Naive thymus-derived CD4-positive, alpha-beta T cell (primary cell): ENCODE measurements at places on chromosomes 12 and 14. TPM values are rescaled to one million over a fixed set of nuclear protein-coding genes. Genes with fewer than 3 reads are reported as not detected.

DNA sequence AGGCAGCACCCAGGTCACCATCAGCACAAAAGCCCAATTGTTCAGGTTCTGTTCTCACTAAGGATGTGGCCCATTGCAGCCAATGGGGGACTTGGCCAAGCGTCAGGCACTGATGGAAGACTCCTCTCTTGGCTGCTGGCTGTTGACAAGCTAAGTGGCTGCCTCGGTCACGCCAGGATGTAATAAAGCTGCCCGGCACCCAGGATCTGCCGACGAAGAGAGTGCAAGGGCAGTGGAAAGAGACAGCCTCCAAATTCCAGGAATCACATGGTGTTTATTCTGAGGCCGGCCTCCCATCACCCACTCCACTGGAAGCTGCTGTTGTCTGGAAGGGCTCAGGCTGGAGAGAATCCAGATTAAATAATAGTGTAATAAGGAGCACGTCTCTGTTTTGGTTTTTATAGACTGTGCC is 451.8 kb upstream of the TBX3 start:
- H3K36me3 ChIP-seq: no peaks in the 10 kb centered on the region
- no peak overlapping the region for H3K4me3 ChIP-seq
- no peak overlapping the region for H3K27ac ChIP-seq
- H3K4me1 ChIP-seq: no peaks in the 10 kb centered on the region
- H3K27me3 ChIP-seq: no peaks in the 10 kb centered on the region

- no peaks in the 10 kb centered on the region for H3K27me3 ChIP-seq
- no peak overlapping the region for H3K4me3 ChIP-seq
- no peaks in the 10 kb centered on the region for H3K4me1 ChIP-seq
- H3K36me3 ChIP-seq: no peaks in the 10 kb centered on the region
- H3K27ac ChIP-seq: no peak overlapping the region
These were observed 216.5 kb downstream of the PHLDA1 start for GRCh38 chr12:75814851-75815754.

DNA sequence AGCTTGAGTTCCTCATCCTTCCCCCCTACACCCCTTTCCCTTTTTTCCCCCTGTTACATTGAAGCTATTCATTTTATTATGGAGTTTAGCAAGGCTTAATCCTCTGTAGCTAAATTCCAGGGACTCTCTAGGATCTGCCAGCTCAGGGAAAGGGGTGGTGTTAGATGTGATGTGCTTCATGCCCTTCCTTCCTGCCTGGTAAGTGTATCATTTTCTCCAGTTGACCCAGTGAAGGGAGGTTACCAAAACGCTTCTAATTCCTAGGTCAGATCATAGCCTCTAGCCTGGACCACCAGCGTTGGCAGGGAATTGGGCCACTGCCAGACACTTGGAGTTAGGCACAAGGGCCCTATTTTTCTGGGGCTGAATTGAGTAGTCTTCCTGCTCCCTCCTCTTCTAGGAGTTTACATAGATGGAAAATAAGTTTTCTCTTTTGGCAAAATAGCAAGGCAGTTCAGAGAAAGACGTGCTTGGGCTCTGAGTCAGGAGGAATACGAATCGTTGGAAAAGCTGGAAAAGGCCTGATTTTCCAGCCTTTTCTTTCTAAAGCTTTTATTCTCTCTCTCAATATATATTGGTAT is 88.3 kb downstream of the NPAS3 start:
- no peak overlapping the region for H3K4me3 ChIP-seq
- no peaks in the 10 kb centered on the region for H3K4me1 ChIP-seq
- no peaks in the 10 kb centered on the region for H3K36me3 ChIP-seq
- DNase-seq: no peak
- no peaks in the 10 kb centered on the region for H3K27me3 ChIP-seq

GRCh38 chr12:130687796-130688778 is 28.0 kb downstream of the RIMBP2 start:
- H3K4me3 ChIP-seq: no peak overlapping the region
- H3K36me3 ChIP-seq: no peaks in the 10 kb centered on the region
- DNase-seq: no peak
- H3K27me3 ChIP-seq: no peaks in the 10 kb centered on the region

PITPNM2 gene
- total RNA-seq: 21.0 and 22.2 TPM in 2 replicates

GRCh38 chr12:57584050-57584449 is 6.9 kb upstream of the PIP4K2C start:
- no peaks in the 10 kb centered on the region for H3K36me3 ChIP-seq
- no peak for DNase-seq
- no peaks in the 10 kb centered on the region for H3K4me1 ChIP-seq
- no peak overlapping the region for H3K27ac ChIP-seq

DNA sequence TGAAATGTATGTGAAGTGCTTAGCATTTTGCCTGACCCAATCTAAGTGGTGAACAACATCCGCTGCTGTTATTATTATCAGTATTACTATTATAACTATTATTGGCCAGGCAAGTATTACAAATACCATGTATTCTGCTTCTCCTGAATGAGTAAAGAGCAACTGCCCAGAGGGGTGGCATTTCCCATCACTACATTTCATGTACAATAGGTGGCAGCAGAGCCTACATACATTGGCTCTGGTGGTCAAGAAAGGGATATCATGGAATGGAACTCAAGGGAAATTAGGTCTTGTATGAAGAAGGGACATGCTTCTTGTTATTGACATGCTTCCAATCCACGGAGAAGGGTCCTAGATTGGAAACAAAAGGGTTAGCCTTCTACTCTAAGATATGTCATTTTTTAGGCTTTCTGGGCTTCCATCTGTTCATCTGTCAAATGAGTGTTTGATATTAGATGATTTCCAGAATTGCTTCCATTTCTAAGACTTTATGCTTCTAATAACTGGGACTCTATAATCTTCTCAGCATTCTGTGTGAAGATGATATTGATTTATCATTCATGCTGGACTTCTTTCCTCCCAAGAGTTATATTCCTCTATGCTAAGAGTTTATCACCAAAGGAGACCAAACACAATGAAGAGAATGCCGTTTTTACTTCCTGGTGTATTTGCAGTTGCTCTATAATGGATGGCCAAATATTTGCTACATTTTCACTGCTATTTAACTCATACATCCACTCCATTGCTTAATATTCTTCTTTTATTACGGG is 239.1 kb downstream of the SSPN start:
- H3K4me1 ChIP-seq: no peaks in the 10 kb centered on the region
- no peak overlapping the region for H3K27ac ChIP-seq
- H3K36me3 ChIP-seq: no peaks in the 10 kb centered on the region
- no peak for DNase-seq
- no peaks in the 10 kb centered on the region for H3K27me3 ChIP-seq
- no peak overlapping the region for H3K4me3 ChIP-seq

DNA sequence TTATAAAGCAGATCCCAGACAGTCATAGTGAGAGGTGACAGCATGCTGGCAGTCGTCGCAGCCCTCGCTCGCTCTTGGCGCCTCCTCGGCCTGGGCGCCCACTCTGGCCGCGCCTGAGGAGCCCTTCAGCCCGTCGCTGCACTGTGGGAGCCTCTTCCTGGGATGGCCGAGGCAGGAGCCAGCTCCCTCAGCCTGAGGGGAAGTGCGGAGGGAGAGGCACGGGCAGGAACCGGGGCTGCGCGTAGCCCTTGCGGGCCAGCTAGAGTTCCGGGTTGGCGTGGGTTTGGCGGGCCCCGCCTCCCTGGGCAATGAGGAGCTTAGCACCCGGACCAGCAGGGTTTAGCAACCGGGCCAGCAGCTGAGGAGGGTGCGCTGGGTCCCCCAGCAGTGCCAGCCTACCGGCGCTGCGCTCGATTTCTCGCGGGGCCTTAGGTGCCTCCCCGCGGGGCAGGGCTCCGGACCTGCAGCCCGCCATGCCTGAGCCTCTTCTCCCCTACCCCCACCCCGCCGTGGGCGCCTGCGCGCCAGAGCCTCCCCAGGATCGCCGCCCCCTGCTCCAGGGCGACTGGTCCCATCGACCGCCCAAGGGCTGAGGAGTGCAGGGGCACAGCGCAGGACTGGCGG is 451.2 kb upstream of the DCN start:
- H3K4me3 ChIP-seq: no peak overlapping the region
- DNase-seq: no peak
- H3K27ac ChIP-seq: no peak overlapping the region
- no peaks in the 10 kb centered on the region for H3K4me1 ChIP-seq
- H3K36me3 ChIP-seq: no peaks in the 10 kb centered on the region

DNA sequence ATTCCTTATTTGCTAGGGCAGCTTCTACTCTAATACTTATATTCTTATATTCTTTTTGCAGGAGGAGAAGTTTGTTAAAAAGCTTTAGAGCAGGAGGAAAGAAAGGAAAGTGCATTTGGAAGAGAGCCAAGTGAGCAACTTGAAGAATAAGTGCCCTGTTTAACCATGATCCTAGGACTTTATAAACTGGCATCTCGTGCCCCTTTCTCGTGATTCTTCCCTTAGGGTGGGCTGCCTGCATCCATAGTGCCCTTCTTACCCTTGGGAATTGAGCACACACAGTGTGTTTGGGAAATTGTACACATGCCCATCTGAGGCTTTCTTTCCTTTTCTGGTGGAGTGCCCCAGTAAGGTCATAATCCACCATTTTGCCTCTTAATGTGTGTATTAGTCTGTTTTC is 141.9 kb downstream of the NUBPL start:
- H3K27ac ChIP-seq: no peak overlapping the region
- no peak for DNase-seq
- H3K27me3 ChIP-seq: no peaks in the 10 kb centered on the region
- H3K4me3 ChIP-seq: no peak overlapping the region
- H3K36me3 ChIP-seq: no peaks in the 10 kb centered on the region
- H3K4me1 ChIP-seq: no peaks in the 10 kb centered on the region

OR6C76 gene
- not detected for total RNA-seq

DNA sequence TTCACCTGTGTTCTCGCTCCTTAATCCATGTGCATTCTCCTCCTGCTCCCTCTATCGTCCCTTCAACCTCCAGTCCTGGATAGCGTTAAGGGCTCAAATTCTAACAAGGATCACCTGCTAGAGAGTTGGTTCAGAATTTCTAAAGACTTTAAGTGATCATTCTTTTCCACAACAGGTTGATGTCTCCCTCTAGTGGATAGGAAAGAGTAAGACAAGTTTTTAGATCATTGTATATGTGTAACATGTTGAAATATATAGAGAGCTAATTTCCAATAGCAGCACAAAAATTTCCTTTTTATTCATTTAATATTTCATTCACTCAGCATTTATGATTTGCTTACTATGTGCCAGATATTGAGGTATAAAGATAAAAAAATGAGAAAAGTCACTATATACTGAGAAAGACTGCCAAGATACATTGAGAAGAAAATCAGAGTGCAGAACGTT is 9.3 kb upstream of the ESR2 start:
- H3K27ac ChIP-seq: no peak overlapping the region
- H3K4me1 ChIP-seq: no peaks in the 10 kb centered on the region
- no peak overlapping the region for H3K4me3 ChIP-seq
- no peaks in the 10 kb centered on the region for H3K27me3 ChIP-seq
- DNase-seq: peak; percentile 53

SYNDIG1L gene
- not detected for total RNA-seq

- DNase-seq: peak; percentile 72
- H3K4me3 ChIP-seq: no peak overlapping the region
These were observed 1081.5 kb downstream of the VRK1 start for GRCh38 chr14:97878727-97879126.

PTCSC3 gene
- total RNA-seq: not detected

B4GALNT3 gene
- 0.49 TPM for total RNA-seq

GRCh38 chr12:18239526-18239925 is 21.8 kb upstream of the PIK3C2G start:
- no peaks in the 10 kb centered on the region for H3K27me3 ChIP-seq
- no peaks in the 10 kb centered on the region for H3K4me1 ChIP-seq
- H3K4me3 ChIP-seq: no peak overlapping the region
- no peaks in the 10 kb centered on the region for H3K36me3 ChIP-seq

DNA sequence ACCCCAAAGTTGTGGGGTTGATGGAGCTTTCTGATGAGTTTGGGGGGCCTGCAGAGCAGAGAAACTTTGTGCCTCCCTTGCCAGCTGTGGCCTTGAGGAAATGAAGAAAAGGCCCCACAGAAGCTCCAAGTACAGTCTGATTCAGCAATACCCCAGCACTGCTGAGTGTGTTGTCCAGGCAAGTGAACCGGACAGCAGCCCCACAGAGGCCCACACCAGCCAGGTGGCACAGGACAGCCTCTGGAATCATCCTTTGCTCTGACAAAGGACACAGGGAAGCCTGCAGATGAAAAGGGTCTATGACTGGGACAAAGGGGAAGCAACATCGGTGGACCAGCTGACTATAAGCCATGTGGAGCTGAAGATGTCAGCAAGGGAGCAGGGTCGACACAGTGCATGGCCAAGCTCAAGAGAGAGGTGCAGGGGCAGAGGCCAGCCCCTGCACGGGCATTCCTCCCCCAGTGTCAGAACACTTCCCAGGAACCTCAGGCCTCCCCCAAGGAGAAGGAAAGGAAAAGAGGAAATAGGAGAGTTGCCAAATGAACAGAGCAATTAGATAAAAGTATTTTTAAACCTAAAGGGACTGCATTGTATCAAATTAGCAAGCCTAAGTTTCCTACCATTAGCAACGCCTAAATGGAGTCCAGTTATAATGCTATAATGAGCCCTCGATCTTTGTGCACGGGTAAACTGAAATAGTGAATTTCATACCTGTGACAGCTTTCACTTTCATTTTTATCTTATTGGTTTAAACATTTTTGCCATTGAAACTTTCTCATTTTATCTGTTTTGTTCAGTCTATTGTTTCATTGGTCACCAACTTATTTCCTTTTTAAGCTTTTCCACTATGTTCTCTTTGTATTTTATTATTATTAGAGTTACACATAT is 46.3 kb upstream of the PTGDR start:
- H3K27me3 ChIP-seq: no peaks in the 10 kb centered on the region
- H3K4me1 ChIP-seq: peaks cover 7% of the 10 kb centered on the region
- H3K27ac ChIP-seq: peak overlapping the region; percentile 47
- no peaks in the 10 kb centered on the region for H3K36me3 ChIP-seq

TEX22 gene
- total RNA-seq: 6.3 and 8.1 TPM in 2 replicates

- no peak overlapping the region for H3K27ac ChIP-seq
- no peaks in the 10 kb centered on the region for H3K36me3 ChIP-seq
- DNase-seq: peak; percentile 8
- no peak overlapping the region for H3K4me3 ChIP-seq
- H3K4me1 ChIP-seq: no peaks in the 10 kb centered on the region
These were observed 378.9 kb downstream of the FUT8 start for GRCh38 chr14:65791191-65791981.

RHOJ gene
- not detected for total RNA-seq

- no peak overlapping the region for H3K4me3 ChIP-seq
- no peaks in the 10 kb centered on the region for H3K27me3 ChIP-seq
- no peak overlapping the region for H3K27ac ChIP-seq
- H3K4me1 ChIP-seq: no peaks in the 10 kb centered on the region
- no peaks in the 10 kb centered on the region for H3K36me3 ChIP-seq
These were observed 140.3 kb upstream of the AEBP2 start for GRCh38 chr12:19298836-19299605.

C12orf54 gene
- total RNA-seq: not detected

DNA sequence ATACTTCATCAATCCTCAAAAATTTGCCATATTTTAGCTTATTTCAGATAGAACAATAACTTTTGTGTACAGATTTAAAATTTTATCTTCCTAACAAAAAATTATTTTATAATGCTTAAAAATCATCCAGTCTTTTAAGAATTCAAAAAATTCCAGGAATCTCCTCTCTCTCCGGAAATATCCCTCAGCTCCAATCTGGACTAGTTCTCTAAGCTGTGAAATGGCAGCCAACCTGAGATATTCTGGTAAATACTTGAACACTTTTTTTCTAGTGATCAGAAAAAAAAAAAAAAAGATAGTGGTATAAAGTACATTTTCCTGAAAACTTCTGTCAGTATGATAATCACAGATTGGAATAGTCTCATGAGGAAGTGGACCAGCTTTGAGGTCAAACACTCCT is 57.6 kb downstream of the SSPN start:
- H3K27me3 ChIP-seq: no peaks in the 10 kb centered on the region
- H3K4me1 ChIP-seq: no peaks in the 10 kb centered on the region
- DNase-seq: no peak
- no peaks in the 10 kb centered on the region for H3K36me3 ChIP-seq

NYNRIN gene
- total RNA-seq: 0.05 and 0.10 TPM in 2 replicates

IL26 gene
- total RNA-seq: 3.1 and 4.5 TPM in 2 replicates
